Activated CD8-positive, alpha-beta T cell treated with anti-CD3 and anti-CD28 coated beads for 36 hours (primary cell): ENCODE measurements at places on chromosomes 3 and 15. TPM values are rescaled to one million over a fixed set of nuclear protein-coding genes. Genes with fewer than 3 reads are reported as not detected.

The PLA2G4E gene
- total RNA-seq: not detected

The LNP1 gene
- 2.5 TPM for total RNA-seq

The CMTM8 gene
- 6.4 TPM for total RNA-seq

The MLF1 gene
- 1.9 TPM for total RNA-seq

The LXN gene
- total RNA-seq: 7.1 TPM

The GOLGA8T gene
- 0.18 TPM for total RNA-seq

The MINAR1 gene
- 0.45 TPM for total RNA-seq

The ARL14 gene
- total RNA-seq: not detected

The PRR20G gene
- not detected for total RNA-seq

The FBXO40 gene
- total RNA-seq: not detected

DNA sequence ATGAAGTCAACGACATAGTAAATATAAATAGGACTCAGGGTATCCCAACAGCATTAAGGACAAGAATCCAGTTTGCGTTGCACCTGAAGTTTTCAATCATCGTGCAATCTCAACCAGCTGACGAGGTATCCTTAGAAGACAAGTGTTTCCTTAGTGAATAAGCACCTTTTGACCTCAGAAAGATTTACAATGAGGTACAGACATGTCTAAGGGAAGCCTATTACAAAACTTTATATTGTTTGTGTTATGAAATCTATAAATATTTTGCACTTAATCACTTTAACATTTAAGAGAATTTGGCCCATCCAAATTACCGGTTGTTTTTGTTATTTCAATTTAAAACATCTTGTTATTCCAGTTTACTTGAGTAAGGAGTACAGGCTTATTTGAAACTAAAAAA is 64.9 kb upstream of the PRICKLE2 start:
- no peak for DNase-seq

DNA sequence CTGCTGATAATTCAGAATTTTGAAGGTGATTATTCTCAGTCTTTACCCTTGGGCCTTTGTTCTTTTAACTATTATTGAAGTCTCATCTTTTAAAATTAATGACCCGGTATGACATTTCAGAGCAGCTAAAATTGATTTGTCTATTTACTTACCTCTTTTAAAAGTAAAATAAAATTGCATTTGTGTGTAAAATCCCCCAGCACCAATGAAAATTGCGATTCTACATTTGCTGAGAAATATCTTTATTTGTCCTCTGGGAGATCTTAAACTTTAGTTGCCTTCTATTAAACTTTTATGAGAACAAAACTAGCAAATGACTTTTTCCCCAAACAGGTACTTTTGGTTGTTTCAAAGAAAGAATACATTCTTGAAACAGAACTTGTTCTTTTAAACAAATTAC is 7.5 kb upstream of the IL5RA start:
- DNase-seq: no peak

GRCh38 chr3:101548527-101549105 is 13.1 kb upstream of the TRMT10C start:
- no peak for DNase-seq

DNA sequence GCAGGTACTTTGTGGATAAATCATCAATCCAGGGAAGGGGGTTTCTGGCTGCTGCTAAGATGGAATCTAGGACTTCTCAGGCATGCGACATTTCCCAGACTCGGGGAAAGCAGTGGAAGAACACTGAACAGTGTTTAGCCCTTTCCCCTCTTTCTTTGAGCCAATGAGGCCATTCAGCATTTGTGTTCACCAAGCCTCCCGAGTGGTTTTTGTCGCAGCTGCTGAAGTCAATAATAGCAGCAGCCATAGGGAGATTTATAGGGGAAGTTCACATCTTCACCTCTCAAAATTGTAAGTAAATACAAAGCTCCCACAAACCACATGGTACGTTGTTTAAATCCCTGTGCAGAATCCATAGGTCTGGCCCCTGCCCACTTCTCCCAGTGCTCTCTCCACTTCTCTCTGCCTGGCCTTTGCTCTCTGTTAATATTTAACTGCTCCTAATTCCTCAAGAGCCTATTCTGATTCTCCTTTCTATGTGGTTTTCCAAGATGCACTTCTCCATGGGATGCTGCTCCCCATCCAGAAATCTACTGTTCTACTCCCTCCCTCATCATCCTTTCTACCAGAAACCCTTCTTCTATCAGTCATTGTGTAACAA is 230.7 kb downstream of the SHQ1 start:
- no peak for DNase-seq

DNA sequence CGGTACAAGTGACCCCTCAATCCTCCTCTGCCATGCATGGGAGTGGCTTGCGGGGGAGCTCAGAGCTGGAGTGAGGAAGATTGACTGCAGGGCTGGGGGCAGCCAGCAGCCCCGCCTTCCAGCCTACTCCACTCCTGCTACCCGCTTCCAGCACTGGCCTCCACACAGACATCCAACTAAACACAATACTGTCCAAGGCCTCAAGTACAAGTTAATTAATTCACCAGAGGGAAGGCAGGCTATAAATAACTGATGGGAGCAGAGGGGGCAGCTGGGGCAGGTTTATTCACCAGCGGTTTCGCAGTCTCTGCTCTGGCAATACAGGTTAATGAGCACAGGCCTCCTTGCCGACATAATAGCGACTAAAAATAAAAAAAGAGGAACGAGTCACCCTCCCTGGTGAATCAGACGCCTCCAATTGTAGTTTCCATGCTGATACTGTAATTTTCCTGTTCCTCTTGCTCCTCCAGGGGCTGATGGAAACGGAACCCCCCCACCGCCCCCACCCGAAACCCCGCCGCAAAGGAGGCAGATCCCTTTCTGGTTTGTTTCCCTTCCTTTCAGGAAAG is 166.4 kb upstream of the TLE3 start:
- DNase-seq: no peak

- DNase-seq: peak; percentile 4
Observed at GRCh38 chr3:31918179-31919150, 62.6 kb downstream of the OSBPL10 start.

GRCh38 chr3:110066206-110066605 is 728.9 kb upstream of the DPPA4 start:
- DNase-seq: no peak
